Muscle of leg (tissue), 16 donors: ENCODE measurements at places on chromosomes 1 and 21. TPM values are rescaled to one million over a fixed set of nuclear protein-coding genes. Genes with fewer than 3 reads are reported as not detected.
A peak's percentile ranks its signal among the peaks of the same experiment; 100 is the strongest.

DNA sequence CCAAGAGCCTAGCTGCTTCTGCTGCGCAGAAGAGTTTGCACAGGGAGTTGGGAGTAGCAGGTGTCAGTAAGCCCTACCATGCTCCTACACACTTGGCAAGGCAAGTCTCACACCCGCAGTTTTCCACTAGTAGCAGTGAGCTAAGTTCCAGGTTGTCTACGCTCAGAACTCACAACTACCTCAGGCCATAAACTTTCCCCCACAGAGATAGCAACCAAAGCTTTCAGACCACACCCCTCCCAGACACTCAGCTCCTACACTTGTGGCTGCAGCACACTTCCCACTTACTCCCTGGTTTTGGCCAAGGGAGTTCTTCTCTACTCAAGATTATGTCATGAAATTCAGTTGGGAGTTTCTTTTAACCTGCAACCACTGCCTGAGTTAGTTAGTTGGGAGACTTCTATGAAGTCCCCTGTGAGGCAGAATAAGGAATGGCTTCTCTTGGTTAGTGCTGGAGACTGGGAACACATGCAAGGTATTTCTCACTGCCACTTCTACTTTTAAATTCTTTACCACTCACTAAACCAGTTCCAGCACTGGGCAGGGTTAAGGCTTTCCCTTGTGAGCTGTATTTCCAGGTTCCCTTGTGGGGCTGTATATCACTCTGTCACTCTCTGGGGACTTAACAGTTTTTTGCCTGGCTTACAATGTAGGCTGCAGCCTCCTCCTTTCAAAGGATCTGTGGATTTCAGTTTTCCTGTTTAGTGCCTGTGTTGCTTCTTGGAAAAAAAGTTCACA is 18.3 kb upstream of the MAB21L3 start:
- no peak for DNase-seq

The TAL1 gene
- 3.3 TPM for polyA plus RNA-seq

DNA sequence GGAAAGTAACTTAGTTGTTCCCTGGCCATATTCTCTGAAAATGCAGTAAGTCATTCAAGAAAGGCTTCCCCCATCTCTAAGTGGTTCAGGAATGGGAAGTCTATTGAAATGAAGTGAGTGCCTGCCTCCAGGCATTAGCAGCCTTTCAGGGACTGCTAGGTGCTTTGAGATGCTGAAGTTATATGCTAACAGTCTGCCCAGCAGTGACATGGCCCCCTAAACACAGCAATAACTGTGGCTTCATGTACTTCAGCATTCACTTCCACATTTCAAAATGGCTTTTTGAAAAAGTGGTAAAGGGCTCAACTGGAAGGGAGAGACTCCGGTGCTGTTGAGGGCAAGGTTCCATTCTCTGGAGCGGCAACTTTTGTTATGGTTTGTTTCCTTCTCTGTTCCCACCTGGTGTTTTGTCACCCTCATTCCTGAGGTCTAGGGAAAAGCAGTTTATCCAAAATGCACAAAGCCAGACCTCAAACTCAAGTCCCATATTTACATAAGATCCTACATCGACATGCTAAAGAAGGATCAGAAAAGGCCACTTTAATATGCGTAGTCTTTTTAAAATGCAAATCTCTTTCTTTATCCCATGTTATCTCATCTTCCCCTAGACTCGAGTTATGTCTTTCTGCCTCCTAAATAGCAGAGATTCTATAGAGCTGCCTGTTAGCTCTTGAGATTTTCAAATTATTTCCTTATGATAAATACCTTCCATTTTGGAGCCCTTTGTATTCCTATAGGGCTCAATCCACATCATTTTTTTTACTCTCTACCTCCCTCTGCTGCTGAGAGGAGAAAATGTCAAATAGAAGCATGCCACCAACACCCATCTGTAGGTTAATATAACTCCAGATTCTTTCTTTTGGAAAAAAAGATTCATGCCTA is 34.2 kb upstream of the LRRC8C start:
- peak; percentile 44 for DNase-seq

DNA sequence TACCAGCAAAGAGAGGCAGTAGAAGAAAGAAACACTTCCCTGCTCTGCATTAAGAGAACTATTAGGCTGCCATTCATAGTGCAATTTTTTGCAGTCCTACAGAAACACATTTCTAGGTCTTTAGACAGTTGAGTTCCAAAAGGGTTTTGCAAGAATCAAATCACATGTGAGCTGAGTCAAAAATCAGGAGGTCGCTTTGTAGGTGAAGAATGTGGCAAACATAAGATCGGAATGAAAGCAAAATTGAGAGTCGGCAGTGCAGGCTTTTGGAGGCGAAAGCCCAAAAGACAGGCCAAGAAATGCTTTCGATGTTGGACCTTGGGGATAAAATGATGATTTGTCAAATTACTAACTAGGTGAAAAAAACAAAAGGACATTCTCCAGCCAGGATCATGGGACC is 213.5 kb upstream of the NRIP1 start:
- no peak for DNase-seq

- no peak for DNase-seq
Measured at GRCh38 chr1:59346429-59346828, 49.5 kb downstream of the FGGY start.

The AMY2A gene
- polyA plus RNA-seq, result not detected

The CYB5RL gene
- polyA plus RNA-seq, result 5.8 TPM

DNA sequence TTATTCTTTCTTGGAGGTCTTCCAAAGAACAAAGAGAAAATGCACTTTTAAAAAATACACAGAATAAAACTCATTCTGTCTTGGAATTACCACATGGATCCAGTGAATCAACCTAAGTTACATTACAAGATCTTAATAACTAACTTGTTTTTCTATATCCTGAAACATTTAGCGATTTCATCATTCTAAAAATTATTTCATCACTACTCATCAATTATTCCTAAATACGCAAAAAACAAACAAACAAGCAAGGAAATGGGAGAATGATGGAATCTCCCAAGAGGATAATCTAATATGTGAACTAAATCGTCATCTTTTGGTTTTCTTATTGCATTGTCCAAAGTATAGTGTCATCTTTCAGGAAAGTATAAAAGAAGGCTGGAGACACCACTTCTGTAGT is 38.5 kb upstream of the GNG4 start:
- no peak for DNase-seq
